CD4-positive, alpha-beta memory T cell (primary cell): ENCODE measurements at places on chromosomes 3 and 15. TPM values are rescaled to one million over a fixed set of nuclear protein-coding genes. Genes with fewer than 3 reads are reported as not detected.

DNA sequence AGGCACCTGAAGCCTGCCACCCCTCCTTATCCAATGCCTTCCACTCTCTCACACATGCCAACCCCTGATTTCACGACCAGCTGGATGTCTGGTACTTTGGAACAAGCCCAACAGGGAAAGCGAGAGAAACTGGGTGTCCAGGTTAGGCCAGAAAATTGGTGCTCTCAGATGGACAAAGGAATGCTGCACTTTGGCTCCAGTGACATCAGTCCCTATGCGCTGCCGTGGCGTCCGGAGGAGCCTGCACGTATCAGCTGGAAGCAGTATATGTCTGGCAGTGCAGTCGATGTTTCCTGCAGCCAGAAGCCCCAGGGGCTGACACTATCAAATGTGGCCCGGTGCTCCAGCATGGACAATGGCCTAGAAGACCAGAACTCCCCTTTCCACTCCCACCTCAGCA, 45.2 kb downstream of the CDAN1 start:
- no peak for DNase-seq

DNA sequence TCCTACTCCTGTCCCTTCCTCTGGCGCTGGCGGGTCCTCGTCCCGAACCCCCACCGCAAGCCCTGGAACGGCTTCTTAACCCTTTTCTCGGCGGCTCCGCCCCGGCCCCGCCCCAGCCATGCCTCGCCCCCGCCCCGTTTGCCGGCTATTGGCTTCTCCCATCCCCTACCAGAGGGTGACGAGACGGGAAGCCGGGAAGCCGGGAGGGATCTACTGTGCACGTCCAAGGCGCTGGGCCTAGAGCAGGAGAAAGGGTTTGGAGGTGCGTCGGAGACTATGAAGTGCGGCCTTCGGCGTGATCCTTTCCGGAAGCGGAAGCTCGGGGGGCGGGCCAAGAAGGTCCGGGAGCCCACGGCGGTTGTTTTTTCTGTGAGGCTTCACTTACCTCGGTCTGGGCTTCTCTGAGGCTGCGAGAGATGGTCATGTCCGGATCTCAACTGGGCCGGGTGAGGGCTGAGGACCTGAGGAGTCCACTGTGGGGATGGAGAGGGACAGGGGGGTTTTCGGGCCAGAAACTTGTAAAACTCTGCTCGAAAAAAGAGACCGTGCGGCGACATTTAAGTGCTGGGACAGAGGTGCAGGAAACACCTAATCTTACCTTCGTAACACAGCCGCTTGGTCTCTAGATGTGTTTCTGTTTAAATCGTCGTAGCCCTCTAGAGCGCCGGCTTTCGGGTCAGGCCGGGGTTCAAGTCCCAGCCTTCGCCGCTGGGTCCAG, 21.4 kb downstream of the ROPN1B start:
- DNase-seq = no peak

GRCh38 chr3:107907996-107908395, 182.8 kb downstream of the CD47 start:
- no peak for DNase-seq

GRCh38 chr3:73134034-73134433, 72.6 kb downstream of the EBLN2 start:
- no peak for DNase-seq

- no peak for DNase-seq
Observed at GRCh38 chr3:139718415-139718814, 40.6 kb upstream of the NMNAT3 start.

- DNase-seq = no peak
Observed at GRCh38 chr15:70768257-70768883, 5.0 kb upstream of the UACA start.

GRCh38 chr3:76063019-76063418, 277.7 kb upstream of the ZNF717 start:
- no peak for DNase-seq

GRCh38 chr15:42053914-42054313, 33.1 kb upstream of the PLA2G4E start:
- no peak for DNase-seq

DNA sequence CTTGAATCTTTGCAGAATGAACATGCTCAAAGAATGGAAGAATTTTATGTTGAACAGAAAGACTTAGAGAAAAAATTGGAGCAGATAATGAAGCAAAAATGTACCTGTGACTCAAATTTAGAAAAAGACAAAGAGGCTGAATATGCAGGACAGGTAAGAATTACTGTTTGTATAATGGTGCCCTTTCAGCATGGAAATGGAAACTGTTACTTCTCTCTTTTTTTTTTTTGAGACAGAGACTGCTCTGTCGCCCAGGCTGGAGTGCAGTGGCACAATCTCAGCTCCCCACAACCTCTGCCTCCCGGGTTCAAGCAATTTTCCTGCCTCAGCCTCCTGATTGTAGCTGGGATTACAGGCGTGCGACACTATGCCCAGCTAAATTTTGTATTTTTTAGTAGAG, 27.6 kb upstream of the CLDN11 start:
- no peak for DNase-seq

DNA sequence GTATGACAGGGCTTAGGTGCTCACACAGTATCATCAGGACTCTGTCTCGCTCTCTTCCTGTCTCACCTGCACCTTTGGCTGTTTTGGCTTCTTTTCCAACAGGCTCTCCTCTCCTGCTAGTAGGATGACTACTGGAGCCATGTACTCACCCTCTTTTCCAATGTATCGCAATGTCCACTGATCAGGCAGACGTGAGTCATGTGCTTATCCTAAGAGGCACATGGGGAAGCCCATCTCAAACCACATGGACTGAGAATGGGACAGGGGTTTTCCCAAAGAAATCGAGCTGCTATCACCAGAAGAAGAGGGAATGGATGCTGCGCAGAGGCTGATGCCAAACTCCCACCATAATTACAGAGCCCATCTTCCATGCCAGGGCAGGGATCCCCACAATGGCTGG, 180.6 kb downstream of the IL5RA start:
- DNase-seq = no peak

- no peak for DNase-seq
Observed at GRCh38 chr3:197456261-197457091, 99.3 kb downstream of the BDH1 start.

DNA sequence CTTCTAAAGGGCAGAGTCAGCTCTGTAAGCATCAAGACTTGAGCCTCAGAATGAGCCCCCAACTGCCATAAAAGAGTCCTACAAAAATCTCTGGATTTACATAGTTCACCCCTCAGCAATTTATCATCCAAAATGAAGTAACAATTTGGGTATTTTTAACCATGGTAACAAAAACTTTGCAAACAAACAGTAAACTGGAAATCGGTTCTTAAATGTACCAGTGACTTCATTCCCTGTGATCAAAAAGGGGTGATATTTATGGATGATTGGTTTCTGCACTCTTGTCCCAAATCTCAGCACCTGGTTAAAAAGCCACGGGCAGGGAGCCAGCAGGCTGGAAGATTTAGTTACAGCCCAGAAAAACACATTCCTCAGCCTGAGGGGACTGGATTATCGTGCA, 73.6 kb downstream of the TFG start:
- no peak for DNase-seq

GRCh38 chr15:49023354-49023753, 22.9 kb downstream of the SECISBP2L start:
- no peak for DNase-seq

- no peak for DNase-seq
Observed at GRCh38 chr3:184590795-184591194, 29.2 kb downstream of the EPHB3 start.

- DNase-seq = no peak
Observed at GRCh38 chr15:74442063-74442462, 8.3 kb upstream of the SEMA7A start.

- DNase-seq = no peak
Observed at GRCh38 chr15:95757171-95757570, 573.3 kb upstream of the NR2F2 start.

DNA sequence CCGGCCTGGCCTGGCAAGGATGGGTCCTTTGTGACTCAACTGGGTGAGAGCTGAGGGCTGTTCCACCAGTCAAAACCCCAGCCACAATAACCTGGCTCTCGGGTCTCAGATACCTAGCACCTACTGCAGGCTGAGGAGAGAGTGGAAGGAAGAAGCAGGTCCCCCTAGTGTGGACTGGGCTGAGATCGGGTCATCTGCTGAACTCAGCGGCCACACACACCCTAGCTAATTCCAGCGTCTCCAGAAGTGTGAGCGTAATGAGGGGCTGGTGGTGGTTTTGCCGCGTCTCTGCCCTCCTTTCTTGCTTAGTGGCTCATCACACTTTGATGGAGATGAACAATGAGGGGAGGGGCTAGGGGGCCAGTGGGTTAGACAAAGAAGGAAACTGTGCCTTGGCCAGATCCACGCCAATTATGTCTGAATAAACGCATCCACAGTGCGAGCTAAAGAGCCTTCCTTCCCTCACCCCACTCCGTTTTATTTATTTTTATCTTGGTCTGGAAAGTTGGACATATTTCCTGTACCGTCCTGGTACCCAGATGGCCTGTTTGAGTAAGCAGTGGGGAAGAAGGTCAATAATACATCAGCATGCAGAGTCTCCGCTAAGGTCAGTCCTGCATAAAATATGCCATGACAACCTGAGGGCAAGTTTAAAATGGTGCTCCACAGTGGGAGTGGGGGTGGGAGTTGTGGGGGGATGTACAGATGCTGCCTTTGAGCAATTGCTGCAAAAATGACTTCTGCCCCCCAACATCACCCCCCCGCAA, 370.0 kb downstream of the WDR72 start:
- DNase-seq = no peak

GRCh38 chr3:29370476-29371420, 89.9 kb downstream of the RBMS3 start:
- no peak for DNase-seq

DNA sequence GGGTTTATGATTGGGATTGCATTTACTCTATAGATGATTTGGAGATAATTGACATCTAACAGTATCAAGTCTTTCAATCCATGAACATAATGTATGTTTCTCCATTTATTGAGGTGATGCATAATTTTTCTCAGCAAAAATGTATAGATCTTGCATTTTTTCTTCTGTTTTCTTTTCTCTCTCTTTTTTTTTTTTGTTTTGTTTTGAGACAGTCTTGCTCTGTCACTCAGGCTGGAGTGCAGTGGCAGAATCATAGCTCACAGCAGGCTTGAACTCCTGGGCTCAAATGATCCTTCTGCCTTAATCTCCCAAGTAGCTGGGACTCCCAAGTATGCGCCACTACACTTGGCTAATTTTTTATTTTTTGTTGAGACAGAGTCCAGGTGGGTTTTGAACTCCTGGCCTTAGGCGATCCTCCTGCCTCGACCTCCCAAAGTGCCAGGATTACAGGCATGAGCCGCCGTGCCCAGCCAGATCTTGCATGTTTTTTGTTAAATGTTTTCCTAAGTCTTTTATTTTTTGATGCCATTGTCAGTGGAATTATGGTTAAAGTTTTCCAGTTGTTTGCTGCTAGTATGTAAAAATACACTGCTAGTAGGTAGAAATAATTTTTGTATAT, 3.1 kb downstream of the LMLN start:
- no peak for DNase-seq

- DNase-seq = no peak
Observed at GRCh38 chr15:66401130-66402021, 14.7 kb downstream of the MAP2K1 start.

DNA sequence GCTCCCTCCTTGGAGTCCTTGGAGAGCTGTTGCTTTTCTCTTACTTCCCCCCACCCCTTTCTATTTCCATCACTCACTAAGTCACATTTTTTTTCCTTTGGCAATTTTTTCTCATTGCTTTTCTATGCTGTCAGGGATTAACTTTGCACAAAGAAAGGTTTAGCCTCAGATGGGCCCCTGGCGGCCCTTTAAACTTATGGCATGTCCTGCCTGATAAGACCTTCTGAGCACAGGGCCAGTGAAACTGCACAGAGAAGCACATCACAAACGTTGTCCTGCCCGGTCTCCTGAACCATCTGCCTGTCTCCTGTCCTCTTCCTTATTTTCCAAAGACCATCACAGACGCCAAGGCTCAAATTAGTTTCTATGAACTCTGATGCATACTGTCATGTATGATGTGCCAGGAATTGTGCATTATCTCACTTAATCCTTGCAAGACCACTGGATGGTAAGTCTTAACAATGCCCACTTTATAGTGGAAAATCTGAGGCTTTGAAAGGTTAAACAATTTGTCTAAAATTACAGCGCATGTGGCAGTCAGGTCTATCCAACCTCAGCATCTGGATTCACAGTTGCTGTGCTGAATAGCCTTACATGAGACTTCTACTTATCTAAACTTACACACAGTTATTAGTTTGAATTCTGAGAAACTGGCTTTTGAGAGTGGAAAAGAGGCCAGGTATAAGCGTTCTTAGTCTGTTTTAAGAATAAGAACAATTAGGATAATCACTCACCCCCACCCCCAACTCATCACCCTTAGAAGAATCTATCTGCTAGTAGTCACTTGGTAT, 648.1 kb downstream of the NTRK3 start:
- no peak for DNase-seq

GRCh38 chr15:82183121-82184031, 79.2 kb downstream of the EFL1 start:
- no peak for DNase-seq

DNA sequence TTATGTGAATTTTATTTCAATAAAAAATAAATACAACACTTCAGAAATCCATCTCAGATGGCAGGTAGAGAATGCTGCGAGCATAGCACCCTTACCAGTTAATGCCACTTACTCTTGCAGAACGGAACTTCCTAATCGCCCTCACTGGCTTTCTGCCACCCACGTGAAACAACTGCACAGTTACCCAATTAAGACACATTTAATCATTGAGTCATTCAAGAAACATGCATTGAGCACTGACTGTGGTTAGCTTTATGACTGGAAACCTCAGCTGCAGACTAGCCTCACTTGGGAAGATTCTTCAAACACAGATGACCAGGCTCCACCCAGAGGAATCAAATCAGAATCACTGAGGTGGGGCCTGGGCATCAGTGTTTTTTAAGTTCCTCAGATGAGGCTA, 5.6 kb upstream of the MFGE8 start:
- no peak for DNase-seq

- no peak for DNase-seq
Observed at GRCh38 chr3:167162083-167162482, 218.0 kb downstream of the ZBBX start.

DNA sequence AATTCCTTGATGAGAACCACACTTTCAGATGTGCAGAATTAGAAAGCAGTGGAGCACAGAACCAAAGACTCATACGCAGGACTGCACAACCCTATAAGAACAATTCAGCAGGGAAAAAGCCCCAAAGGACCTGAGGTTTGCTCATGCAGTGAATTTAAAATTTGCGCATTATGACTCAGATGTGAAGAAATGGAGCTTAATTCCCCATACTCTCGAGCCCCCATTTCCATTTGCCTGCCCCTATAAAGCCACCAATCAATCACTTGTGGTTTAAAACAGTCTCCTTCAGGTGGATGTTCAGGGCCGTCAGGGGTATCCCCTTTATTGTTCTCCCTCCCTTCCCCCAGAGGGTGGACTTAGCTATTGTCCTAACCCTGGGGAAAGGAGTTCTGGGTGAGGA, 221.2 kb downstream of the IGSF11 start:
- DNase-seq = no peak

The CHRM5 gene
- total RNA-seq = not detected

The EBLN2 gene
- total RNA-seq = 12.6 TPM

The HESX1 gene
- not detected for total RNA-seq

The EPM2AIP1 gene
- total RNA-seq = 46.3 TPM

The ISY1 gene
- total RNA-seq = 29.5 TPM

The NR2E3 gene
- not detected for total RNA-seq

The CNTN6 gene
- not detected for total RNA-seq

The CYP1A2 gene
- not detected for total RNA-seq

The LTF gene
- not detected for total RNA-seq

The ZNF501 gene
- total RNA-seq = 7.5 TPM

The TASOR gene
- total RNA-seq = 112 TPM

The PSTPIP1 gene
- total RNA-seq = 233 TPM

The TPRG1 gene
- total RNA-seq = 61.4 TPM

The RTP3 gene
- not detected for total RNA-seq

The GUCA1C gene
- total RNA-seq = not detected

The GP9 gene
- not detected for total RNA-seq
